Fibroblast of villous mesenchyme (primary cell): ENCODE measurements at places on chromosomes 3 and 15. TPM values are rescaled to one million over a fixed set of nuclear protein-coding genes. Genes with fewer than 3 reads are reported as not detected.
A peak's percentile ranks its signal among the peaks of the same experiment; 100 is the strongest.

The COL6A6 gene
- under 0.01 TPM in 1 of 2 replicates, not detected in the other for total RNA-seq

The SNX22 gene
- under 0.01 and 0.32 TPM in 2 replicates for total RNA-seq

The MRPL3 gene
- 98.9 and 123 TPM in 2 replicates for total RNA-seq

The AADACL2 gene
- not detected in 2 replicates for total RNA-seq

- no peak for DNase-seq
Measured at GRCh38 chr3:42653303-42653559, 266 bp upstream of the ZBTB47 start.

DNA sequence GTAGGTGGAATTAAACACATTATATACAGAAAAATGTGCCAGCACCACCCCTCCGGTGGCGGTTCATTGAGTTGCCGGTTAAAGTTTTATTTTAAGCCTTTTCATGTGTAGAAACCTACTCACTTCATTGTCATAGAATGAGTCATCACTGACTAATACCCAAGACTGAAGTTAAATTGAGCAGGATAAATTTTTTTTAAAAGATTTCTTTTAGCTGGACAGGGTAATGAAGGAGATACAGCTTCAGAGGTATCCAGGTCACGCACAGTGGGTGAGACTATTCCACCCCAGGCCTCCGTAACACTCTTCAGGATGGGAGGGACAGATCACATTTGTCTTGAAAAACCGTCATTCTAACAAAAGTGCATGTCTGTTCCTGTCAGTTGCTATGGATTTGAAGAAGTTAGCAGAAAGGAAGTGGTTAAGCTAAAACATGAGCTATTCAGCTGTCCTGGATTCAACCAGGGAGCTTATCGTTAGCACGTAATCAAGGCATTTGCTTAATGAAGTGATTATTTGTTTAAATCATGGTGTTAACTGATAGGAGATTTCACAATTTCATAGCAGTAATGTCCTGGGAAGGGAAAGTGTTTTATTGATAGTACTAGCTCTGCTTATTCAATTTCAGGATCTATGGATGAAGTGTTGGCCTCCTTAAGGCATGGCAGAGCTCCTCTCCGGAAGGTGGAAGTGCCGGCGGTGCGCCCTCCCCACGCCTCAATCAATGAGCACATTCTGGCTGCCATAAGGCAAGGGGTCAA is 23.4 kb downstream of the WHAMM start:
- peak; percentile 75 for DNase-seq

DNA sequence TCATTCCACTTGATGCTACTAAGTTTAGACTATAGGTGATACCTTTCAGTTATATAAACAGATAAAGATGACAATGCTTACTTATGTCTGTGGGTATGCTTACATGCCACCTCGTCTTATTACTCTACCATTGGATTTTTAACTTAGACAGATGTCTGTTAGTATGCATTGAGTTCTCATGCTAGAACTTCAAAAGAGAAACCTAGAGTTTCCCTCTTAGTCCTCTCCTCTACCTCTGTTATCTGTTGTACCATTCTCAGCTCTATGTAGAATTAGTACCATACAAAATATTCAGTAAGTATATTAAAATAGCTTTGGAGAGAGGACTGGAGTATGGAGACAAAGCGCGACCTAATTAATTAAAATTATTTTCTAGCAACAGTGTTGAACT is 111.3 kb downstream of the BBX start:
- no peak for DNase-seq

GRCh38 chr3:16085884-16086608 is 88.4 kb upstream of the GALNT15 start:
- no peak for DNase-seq
